ENCODE measurements at places on chromosomes 16 and 17. TPM values are rescaled to one million over a fixed set of nuclear protein-coding genes. Genes with fewer than 3 reads are reported as not detected.

Gene ARHGDIG
- not detected for total RNA-seq

Gene HS3ST3A1
- 1.0 TPM for total RNA-seq

Gene CCL7
- not detected for total RNA-seq

Gene AMDHD2
- total RNA-seq = 60.7 TPM

Gene ABCC11
- total RNA-seq = 0.10 TPM

Gene OR1F1
- total RNA-seq = not detected

Gene NACA2
- 0.35 TPM for total RNA-seq

Gene C1QTNF1
- total RNA-seq = not detected

Gene OTOA
- total RNA-seq = 0.17 TPM

Gene HP
- total RNA-seq = not detected

Gene SLFN14
- not detected for total RNA-seq

Gene TMEM238L
- total RNA-seq = not detected

Gene SP6
- total RNA-seq = not detected

Gene CD68
- total RNA-seq = 4.4 TPM

Gene ST6GALNAC2
- not detected for total RNA-seq

Gene TNFSF12
- total RNA-seq = 82.5 TPM

Gene OTOP2
- total RNA-seq = not detected

Gene DPEP1
- not detected for total RNA-seq

Gene CEP95
- total RNA-seq = 45.4 TPM

Gene ITGB3
- total RNA-seq = 0.52 TPM

Gene SLC6A2
- not detected for total RNA-seq

Gene SOST
- not detected for total RNA-seq

Gene NAGS
- 0.75 TPM for total RNA-seq

Gene CCR7
- 323 TPM for total RNA-seq

Gene FOXO3B
- 3.1 TPM for total RNA-seq

Gene KRT25
- total RNA-seq = not detected

Gene CA4
- not detected for total RNA-seq

Gene PRSS8
- 0.17 TPM for total RNA-seq

Gene WNT3
- total RNA-seq = not detected

Gene NDE1
- 144 TPM for total RNA-seq

Gene CORO1A
- 1,809 TPM for total RNA-seq

Gene PYY
- total RNA-seq = not detected

Gene DDX52
- 26.7 TPM for total RNA-seq

Gene EFNB3
- total RNA-seq = not detected

Gene ZPBP2
- total RNA-seq = not detected

Gene TAC4
- not detected for total RNA-seq

Gene DNAAF8
- total RNA-seq = 0.21 TPM

Gene HSD17B1
- total RNA-seq = 0.73 TPM

Gene UTS2R
- total RNA-seq = not detected

Gene CUEDC1
- 0.47 TPM for total RNA-seq

Gene CLEC18A
- total RNA-seq = 1.0 TPM

Gene CCL1
- total RNA-seq = 0.87 TPM

Gene KRT222
- total RNA-seq = not detected

Gene PRSS53
- total RNA-seq = 3.5 TPM

Gene CTF1
- total RNA-seq = 0.22 TPM

Gene SLX4
- total RNA-seq = 13.2 TPM

Gene ST6GALNAC1
- total RNA-seq = 2.1 TPM

Gene TMED6
- 1.3 TPM for total RNA-seq

Gene ALOX15B
- not detected for total RNA-seq

Gene ASPHD1
- not detected for total RNA-seq

Gene DNASE1
- 44.2 TPM for total RNA-seq

Gene TPSG1
- total RNA-seq = not detected

Gene ASPSCR1
- total RNA-seq = 34.0 TPM

Gene PIGS
- total RNA-seq = 62.6 TPM

Gene TSPAN10
- total RNA-seq = 0.89 TPM

Gene MT1X
- total RNA-seq = 57.6 TPM

All from activated CD4-positive, alpha-beta T cell treated with anti-CD3 and anti-CD28 coated beads, Interleukin-2, amount 10 ng/mL, durations not matched to agents 7 days and 5 days (primary cell).